GM04504 (cell line): ENCODE measurements at places on chromosomes 6 and 20.

GRCh38 chr6:89729818-89730217 lies 89.8 kb downstream of the MDN1 start:
- DNase-seq = no peak

DNA sequence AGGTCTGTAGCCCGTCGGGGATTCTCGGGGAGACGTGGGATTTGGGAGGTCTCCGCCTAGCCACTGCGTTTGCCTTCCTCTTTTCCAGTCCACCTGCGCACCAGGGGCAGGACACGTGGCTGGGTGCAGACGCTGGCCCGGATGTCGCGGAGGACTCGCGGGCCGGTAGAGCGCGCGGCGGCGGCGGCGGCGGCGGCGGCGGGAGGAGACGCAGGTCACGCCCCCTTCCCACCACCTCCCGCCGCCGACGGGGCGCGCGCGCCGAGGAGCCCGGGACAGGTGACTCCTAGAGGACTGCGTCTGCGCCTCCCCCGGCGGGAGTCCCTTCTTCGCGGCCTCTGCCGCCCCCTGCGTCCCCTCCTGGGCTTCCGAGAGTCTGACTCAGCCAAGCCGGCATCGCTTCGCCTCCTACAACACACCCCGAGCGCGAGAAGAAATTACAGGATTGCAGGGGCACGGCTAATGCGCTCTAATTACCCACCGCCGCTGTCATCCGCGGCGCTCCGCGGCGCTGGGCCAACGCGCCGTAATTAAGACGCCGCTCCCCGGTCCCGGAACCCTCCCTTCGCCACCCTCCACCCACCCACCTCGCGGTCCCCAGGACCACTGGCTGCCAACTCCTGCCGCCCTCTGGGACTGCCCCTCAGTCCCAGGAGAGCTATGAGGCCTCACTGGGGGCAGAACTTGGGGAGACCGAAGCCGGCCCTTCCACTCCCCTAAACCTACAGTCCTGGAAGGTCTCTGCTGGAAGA lies 124.5 kb downstream of the MRPL14 start:
- DNase-seq = no peak

- DNase-seq = no peak
Observed at GRCh38 chr6:17006543-17006942, 95.3 kb upstream of the STMND1 start.

DNA sequence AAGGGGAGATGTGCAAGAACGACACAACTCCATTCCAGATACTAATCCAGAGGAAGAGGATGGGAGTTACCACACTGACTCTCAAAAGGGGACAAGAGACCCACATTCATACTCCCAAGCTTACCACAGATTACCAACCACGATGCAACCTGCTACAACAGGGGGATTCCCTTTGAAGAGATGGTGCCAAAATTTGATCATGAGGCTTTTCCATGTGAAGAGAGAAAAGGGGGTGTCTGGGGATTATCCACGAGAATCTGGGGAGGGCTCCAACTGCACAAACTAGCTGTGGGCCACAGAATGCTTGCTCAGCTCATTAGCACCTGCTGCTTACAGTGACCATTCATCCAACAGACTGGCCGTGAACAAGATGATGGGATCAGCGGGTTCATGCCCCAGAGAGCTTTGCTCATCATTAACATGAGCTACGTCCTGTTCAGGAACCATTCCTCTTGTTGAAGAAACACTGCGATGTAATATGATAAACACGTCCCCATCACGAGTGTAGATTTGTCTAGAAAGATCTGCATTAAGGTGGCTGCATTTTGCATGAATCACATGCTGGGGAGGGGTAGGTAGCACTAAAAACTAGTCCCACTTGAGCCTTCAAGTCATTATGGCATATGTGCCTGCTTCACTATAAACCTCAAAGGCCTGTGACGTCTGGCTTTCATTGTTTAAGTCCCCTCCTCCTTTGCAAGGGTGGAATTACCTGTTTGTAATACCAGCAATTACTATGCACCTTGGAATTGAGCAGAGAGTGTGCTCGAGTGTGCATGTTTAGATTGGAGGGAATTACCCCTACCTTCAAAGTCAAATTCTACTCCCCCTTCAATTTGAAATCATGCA lies 4.0 kb downstream of the PLAGL2 start:
- no peak for DNase-seq

GRCh38 chr20:39136798-39137197 lies 174.7 kb downstream of the DHX35 start:
- DNase-seq = no peak

DNA sequence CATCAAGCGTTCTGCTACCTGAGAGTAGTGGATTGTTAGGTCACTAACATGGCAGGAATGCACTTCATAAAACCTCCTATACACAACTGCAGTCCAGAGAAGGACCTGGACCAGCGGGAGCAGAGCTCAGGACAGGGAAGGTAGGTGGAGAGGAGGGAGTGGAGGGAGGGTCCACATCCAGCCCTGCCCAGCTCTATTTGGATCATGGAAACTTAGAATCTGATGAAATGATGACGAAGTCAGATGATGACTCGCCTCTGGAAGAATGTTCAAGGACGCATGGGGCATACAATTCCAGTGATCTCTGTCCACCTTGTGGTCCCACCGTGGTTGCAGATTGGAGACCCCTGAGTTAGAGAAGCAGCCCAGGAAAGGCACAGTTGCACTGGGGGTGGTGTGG lies 68.8 kb downstream of the CLIC5 start:
- no peak for DNase-seq

GRCh38 chr20:53934421-53935343 lies 135.7 kb downstream of the BCAS1 start:
- peak; percentile 79 for DNase-seq

DNA sequence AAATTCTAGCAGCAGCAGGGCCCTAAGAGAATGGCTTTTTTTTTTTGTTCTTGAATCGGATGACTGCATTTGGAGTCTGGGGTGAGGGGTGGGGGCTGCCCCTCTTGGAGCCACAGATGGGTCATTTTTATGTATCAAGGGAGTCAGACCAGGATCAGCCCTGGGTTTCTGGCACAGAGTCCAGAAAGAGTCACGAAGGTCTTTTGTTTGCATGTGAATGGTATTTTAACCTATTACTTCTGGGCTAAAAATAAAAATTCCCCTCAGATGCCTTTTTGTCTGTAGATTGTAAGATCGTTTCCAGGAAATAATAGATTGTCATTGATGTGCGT lies 72.5 kb downstream of the PHACTR3 start:
- DNase-seq = no peak

GRCh38 chr6:123804787-123805540 lies 1.3 kb downstream of the NKAIN2 start:
- DNase-seq = no peak

- DNase-seq = no peak
Observed at GRCh38 chr6:157542414-157543160, 161.6 kb downstream of the ZDHHC14 start.

- DNase-seq = no peak
Observed at GRCh38 chr6:27242589-27243265, 4.8 kb upstream of the PRSS16 start.

DNA sequence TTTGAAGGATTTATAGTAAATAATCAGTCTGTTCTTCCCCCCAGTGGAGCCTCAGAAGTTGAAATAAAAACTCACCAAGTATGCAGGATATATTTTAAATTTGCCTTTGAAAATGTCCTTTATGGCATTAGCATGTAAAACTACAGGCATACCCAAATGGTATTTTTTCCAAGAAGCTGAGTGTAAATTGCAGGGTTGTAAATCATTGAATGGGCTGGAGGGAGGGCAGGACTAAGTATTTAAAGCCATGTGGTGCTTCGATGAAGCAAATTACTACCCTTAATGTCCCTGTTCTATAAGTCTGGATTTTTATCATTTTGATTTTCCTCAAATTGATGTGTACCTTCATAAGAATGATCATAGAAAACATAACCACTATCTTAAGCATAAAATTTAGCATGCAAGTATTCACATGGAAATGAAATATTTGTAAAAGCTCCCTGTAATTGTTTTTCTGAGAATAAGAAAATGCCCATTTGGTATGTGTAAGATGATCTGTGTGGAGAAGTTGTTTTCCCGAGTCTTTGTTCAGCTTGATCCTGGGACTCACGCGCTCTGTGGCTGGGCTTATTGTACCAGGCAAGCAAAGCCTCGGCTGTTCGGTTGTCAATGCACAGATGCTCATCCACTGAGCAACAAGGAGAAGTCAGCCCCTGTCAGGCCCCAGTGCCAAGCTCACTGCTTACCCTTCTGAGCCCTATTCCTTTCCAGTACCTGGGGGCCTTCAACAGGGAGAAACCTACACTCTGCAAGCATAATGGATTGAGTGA lies 66.7 kb downstream of the CD164 start:
- DNase-seq = no peak

DNA sequence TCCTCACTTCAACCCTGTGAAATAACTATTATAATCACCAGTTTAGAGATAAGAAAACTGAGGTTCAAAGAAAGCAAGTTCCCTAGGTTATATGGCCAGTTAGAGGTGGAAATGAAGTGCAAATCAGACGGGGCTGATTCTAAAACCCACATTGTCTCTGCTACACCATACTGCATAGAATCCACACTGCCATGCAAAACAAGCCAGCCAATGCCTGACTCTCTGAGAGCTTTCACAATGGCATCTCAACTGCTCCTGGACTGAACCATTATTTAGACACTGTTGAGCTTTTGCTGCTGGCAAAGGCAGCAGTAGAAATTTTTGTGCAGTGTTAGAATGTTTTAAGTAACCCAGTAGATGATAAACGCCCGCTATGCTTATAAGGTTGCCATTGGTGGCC lies 195.2 kb upstream of the CNR1 start:
- DNase-seq = no peak

GRCh38 chr20:15396026-15396425 lies 1058.6 kb upstream of the FLRT3 start:
- no peak for DNase-seq

- DNase-seq = no peak
Observed at GRCh38 chr6:136975089-136975715, 53.1 kb downstream of the SLC35D3 start.
